ENCODE measurements at places on chromosomes 5 and 9.

- DNase-seq, result no peak
These were observed 171.2 kb upstream of the S1PR3 start for GRCh38 chr9:88820055-88820454.

DNA sequence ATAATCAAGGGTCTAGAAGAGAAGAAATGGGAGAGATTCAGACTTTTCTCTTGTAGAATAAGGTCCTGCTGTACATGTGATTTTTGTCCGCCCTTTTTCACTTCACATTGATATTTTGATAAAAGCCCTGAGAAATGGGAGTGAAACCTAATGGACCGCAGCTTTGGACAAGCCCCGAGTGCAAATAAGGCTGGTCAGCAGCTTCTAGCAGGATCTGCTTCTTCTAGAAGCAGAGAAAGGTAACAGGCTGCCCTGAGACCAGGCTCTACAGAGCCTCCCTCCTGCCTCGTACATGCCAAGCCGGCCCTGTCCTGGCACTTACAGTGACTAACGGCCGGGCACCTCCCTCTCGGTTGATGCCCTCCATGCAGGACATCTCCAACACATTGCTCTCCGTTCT lies 33.4 kb downstream of the ACER2 start:
- DNase-seq, result no peak

DNA sequence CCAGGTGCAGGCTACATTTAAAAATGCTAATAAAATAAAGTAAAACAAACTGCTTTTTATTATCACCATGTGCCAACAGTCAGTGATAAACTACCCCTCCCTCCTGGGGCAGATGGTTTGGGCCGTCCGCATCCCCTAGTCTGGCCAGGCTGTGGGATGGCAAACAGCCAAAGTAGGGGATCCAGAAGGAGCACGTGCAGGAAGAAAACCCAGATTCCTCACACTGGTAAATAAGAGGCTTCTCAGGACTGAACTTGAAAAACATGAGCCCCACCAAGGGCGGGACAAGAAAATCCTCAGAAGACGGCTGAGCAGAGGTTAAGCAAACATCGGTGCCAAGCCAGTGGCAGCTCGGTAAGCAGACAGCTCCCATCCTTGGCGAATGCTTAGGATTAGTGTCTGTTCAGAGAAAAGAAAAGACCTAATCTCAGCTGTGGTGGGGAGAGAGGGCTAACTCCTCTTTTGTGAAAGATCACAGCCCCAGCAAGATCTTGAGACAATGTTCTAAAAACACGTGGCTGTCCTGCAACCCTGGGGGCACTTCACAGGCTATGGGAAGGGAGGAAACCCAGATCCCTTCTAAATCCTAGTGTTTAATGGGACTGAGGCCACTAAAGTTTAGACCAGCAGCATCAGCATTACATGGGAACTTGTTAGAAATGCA lies 46.5 kb upstream of the GDNF start:
- no peak for DNase-seq

DNA sequence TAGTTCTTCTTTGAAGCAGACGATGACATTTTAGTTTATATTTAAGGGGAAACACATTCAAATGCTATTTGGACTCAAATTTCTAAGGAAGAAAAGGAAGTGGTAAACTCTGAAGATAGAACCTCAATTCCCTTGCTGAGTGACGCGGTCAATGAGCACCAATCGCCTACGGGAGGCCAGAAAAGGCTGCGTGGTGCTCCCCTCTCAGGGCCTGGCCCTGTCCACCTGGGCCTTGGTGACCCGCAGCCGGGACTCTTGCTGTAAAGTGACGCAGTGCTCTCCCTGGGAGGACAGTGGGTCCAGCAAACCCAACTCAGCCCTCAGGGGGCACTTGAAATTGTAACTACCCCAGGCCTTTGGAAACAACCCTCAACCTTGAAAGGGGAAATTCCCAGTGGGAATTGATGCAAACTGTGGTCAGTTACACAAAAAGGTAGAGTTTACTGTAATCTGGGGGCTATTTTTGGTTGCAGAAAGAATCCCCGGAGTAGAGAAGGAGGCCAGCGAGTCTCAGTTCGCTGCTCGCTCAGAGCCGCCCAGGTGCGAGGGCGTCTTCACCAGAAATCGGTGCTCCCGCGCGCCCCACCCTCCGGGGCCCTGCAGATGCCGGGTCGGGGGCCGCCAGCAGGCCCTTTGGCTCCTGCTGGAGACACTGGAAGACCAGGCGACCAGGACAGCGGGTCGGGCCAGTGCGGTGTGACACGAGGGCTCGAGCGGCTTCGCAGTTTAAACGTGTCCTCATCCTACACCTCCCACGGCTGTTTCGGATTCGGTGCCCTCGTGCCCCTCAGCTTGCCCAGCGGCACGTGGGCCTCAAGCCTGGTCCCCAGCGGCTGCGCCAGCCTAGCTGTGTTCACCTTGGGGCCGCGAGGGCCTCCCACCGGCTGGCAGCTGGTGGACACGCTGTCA lies 1.4 kb upstream of the ANKRD33B start:
- no peak for DNase-seq

- DNase-seq, result no peak
These were observed 446.9 kb upstream of the GRIN3A start for GRCh38 chr9:102185371-102185770.

- no peak for DNase-seq
These were observed 8.6 kb downstream of the RAB14 start for GRCh38 chr9:121192959-121193640.

DNA sequence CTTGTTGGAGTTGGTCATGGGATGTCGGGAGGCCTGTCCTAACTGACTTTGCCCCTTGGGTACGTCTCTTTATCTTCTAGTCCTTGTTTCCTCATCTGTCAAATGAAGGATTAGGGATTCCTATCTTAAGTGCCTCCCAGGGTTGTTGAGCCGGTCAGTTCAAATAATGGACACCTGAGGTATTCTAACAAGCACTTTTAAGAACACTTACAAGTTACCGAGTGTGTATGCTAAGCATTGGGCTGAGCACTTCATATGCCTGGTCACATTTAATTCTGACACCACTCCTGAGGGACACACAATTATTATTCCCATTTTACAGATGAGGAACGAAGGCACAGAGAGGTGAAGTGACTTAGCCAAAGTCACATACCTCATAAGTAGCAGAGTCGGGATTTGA lies 37.1 kb downstream of the CAMK2A start:
- DNase-seq, result no peak

DNA sequence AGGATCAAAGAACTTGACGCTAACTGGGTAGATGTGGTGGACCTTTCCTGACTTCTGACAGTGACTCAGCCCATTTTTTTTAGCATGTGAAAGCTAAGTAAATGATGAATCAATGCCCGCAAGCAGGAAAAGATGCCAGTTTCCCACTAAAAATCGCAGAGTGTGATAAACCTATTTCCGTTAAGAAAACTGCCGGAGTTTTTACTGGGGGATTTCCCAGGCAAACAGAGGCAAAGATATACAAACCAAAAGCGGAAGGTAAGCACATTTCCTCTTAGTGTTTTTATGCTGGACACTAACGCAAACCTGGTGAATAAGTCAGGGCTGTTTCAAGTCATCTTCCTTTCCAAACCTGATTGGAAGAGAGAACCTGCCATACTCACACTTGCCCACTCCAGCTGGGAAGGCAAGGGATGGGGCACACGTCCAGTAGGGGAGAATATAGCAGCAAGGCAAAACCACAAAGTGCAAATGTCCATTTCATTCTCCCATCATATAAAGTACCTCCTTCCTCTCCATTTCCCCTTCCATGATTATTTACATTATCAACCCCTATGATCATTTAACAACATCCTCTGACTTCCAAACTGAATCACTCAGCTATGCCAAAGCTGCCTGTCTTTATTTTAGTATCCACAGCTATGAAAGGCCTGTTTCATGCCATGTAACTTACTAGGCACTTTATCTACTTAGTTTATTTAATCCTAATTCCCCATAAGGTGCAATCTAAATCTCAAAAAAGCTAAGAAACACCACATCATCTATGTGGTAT lies 349.7 kb upstream of the RFX3 start:
- no peak for DNase-seq

GRCh38 chr9:134885001-134885678 lies 4.5 kb downstream of the FCN2 start:
- no peak for DNase-seq

DNA sequence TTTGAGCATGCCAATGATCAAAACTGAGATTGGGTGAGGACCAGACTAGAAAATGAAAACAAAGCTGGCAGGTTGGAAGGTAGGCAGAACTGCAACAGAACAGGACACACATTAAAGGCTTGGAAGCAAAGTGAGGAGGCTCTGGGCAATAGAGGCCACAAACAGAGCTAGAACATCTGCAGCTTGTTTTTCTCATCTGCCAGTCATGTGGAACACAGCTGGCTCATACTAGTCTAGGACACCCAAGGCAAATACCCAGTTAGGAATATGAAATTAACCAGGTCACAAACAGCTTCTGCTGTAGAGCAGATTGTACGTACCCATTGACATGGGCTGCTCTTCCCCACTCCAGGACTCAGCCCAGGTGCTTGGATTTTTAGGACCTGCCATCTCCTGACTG lies 61.7 kb downstream of the SPEF2 start:
- no peak for DNase-seq

DNA sequence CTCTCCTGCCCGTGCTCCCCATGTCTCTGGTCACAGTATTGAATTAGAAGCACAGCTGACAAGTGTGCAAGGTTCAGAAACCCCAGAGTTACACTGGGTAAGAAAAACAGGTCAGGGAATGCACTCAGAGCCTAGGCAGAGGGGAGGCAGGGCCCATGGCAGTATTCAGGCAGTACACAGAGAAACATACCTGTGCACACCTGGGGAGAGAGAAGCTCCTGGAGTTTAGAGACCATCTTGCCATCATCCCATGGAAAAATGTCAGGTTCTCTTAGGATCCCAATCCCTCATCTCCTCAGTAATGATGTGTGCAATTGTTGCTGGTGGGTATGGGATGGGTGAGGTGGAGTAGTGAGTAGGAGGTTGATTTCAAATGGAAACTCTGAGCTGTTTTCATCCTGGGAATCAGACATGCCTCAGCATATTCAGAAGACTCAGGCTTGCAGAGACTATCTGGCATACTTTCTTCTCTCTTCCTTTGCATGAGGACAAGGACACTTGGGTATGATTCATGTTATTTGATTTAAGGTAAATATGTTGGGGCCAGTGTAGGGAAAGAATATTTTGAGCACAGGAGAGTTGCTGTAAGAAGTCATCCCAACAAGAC lies 228.5 kb downstream of the ESM1 start:
- no peak for DNase-seq

- no peak for DNase-seq
These were observed 160.7 kb downstream of the CACNA1B start for GRCh38 chr9:138038244-138038671.

GRCh38 chr9:20722221-20722620 lies 38.2 kb downstream of the FOCAD start:
- no peak for DNase-seq

- DNase-seq, result no peak
These were observed 339.9 kb downstream of the ASTN2 start for GRCh38 chr9:117074784-117075520.

DNA sequence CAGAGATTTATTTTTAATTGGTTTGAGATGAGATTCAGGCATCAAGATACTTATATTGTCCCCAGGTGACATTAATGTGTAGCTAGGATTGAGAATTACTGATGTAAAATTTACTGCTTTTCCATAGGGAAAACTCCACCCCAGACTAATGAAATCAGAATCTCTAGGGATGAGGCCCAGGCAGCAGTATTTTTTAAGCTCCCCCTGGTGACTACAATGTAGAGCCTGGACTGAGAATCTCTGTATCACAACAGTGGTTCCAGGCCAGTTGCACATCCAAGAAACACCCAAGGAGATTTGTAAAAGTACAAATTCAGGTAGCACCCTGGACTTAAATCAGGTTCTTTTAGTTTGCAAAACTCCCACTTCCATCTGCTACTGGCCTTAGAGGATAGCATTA lies 185.7 kb downstream of the MARCHF11 start:
- DNase-seq, result no peak

DNA sequence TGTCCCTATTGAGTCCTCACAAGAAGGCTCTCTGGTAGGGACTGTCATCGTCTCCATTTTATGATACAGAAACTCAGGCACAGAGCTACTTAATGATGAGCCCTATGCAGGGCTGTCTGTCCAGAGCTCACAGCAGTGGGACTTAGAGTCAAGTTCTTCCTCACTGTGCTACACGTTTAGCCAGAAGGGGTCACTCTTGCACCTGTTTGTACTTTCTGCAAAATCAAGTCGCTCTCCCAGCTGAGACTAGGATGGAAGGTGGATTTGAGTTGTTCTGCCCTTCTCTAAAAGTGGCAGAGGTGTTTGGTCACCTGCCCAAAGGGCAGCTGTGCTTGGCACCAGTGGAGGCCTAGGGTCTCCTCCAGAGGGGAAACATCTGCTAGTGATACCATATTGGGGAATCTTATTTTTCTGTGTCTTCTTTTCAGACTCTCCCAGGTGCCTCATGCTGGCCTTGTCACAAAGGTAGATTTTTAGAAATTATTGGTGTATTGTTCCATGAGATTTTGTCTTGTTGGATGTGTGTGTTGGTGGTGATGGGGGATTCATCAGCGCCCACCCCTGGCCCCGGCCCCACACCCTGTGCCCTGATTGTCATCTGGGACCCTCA lies 104.2 kb downstream of the PPARGC1B start:
- DNase-seq, result peak; percentile 21

GRCh38 chr9:114299286-114300152 lies 23.4 kb upstream of the ORM1 start:
- no peak for DNase-seq

DNA sequence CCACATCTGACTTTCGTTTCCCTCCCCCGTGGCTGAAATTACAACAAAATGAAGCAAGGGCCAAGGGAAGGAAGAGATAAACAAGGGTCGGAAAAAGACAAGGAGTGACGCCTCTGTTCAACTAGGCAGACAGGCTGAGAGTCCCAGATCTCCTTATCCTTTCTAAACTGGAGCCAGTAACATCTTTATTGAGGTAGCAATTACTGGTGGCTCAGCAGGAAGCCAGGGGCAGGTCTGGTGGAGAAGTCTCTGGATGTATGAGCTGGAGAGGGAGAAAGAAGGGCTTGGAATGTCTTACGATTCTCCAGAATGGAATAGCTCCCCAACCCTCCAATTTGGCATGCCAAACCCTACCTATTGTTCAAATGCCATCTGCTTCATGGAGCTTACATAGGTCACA lies 190.8 kb upstream of the BRINP1 start:
- DNase-seq, result no peak

DNA sequence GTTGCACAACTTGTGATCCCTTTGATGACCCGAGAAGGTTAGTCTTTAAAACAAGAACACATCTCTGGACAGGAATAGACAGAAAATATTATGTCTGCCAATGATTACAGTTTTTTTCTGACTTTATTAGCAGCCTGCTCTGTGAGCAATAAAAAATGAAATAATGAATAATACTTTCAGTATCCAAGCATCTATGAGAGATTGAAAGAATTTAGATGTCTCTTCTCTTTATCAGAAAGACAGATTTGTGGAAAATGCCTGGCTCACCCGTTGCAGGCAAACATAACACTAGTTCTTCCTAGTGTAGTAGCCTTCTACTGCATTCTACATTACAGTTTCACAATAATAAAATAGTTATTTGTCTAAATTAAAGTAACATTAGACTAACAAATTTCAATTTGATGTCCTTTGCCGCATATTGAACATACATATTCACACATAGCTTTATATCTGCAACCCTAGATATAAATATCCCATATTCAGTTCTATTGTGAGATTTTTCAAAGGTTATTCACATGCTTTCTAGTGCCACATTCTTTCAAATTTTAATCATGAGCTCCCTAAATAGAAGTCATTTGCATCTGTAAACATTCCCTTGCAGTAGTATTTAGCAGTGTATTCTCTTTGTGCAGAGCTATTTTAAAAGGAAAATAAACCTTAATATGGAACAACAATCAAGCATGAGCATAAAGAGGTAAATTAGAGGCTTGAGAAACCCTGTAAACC lies 267.3 kb downstream of the EFNA5 start:
- no peak for DNase-seq

- no peak for DNase-seq
These were observed 11.6 kb upstream of the CETN3 start for GRCh38 chr5:90421136-90421535.

Measured in hypothalamus (tissue), 51 donors.